ENCODE measurements at places on chromosomes 4 and X.

DNA sequence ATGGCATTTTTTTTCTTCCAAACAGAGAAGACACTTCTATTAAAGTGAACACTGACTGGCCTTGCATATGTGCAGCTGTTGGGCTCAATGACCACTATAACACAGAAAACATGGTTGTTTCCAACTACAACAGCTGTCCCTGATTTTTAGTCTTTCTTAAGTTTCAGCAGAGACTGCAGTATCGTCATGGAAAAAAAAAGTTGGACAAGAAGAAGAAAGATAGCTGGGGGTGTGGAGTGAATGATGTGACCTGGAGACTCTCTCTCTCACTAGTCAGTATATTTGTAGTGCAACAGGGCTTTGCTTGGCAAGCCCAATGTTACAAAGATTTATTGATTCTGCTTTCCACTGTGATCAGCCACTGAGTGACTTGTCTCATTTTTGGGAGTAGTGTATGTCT lies 29.5 kb upstream of the C4orf54 start:
- DNase-seq, result no peak

DNA sequence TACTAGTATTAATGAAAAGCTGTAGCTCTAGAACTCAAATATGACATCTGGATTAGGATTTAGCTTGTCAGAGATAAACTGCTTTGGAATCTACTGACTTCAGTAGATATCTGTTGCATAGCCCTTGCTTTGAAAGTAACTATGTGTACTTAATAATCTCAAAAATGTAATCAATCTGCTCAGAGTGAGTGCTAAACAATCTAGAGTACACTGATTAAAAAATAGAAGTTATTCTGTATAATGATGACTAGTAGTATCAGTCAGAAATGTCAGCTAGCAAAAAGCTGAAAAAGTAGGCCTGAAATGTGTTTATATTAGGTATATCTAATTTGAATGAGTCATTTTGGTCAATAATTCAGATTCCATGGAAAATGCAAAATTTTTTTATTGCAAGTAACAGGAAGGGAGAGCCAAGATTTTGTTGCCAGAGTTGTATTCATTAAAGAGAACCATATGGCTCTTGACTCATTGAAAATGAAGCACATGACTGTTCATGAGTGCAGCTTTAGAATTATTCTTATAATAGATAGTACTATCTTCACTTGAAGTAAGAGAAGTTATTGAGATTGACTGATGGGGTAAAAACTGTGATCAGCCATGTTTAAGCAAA lies 20.0 kb downstream of the CLCN3 start:
- DNase-seq, result no peak

DNA sequence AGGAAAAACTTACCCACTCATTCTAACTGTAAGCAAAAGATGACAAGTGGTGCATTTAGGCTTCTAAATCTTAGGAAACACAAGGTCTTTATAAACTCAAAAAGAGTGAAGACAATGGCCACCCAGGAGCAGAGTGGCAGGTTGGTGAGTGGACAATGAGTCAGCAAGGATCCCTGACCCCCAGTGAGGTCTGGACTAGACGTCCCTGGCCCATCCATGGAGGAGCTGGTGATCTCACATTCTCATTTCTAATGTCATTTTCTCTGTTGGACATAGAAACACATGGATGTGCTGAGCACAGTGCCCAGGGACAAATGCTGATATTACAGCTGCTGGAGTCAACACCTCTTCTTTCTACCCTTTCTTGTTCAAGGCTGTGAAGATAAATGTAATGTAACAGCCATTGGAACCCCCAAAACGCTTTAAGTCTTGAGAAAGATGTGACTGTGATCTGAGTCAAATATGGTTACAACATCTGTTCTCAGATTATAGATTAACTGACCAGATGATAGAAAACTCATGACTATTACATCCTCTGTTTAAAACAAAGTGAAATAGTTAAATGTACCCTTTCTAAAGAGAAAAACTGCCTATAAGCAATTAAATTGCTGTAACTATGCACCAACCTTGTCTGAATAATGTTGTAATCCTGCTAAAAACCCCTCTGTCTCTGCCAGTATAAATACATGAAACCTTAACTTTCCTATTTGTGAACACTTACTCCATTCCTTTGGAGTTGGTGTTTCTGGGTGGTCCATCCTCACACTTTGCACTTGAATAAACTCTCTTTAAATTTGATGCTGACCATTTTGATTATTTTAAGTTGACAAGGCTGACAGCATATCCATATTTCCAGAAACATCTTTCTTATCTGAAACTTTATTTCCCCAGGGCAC lies 92.7 kb downstream of the USP46 start:
- no peak for DNase-seq

DNA sequence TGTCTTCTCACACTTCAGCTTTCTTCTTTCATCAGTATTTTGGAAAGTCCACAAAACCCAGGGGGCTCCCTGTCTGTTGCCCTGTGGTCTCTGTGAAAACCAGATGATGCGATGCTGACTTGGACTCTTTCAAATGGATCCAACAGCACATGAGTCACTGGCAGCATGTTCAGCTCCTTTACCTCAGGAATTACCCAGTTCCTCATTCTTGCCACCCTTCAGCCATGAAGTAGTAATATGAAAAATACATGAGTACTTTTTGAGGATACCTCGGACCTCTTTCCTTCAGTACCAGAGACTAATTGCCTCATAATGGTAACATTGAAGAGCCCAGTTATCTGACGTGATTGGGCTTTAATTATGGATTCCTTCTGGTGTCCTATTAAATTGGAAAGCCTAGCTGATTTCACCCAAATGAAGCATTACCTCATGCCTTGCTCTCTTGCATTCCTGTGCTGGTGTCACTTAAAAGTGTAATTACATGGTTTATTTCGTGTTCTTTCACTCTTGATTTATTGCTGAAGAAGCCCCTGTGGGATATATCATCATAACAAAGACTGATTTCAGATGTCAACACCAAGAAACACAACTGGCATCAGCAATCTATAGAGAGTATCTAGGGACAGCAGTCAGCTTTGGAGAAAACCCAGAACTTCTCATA lies 63.4 kb downstream of the NFKB1 start:
- DNase-seq, result no peak

GRCh38 chrX:40883021-40883619 lies 147.8 kb upstream of the MED14 start:
- no peak for DNase-seq

- DNase-seq, result no peak
These were observed 23.8 kb upstream of the RAPGEF2 start for GRCh38 chr4:159079074-159079473.

GRCh38 chr4:8836664-8837171 lies 34.9 kb downstream of the HMX1 start:
- no peak for DNase-seq

- peak; percentile 35 for DNase-seq
These were observed 46.7 kb downstream of the FGF16 start for GRCh38 chrX:77493677-77494553.

DNA sequence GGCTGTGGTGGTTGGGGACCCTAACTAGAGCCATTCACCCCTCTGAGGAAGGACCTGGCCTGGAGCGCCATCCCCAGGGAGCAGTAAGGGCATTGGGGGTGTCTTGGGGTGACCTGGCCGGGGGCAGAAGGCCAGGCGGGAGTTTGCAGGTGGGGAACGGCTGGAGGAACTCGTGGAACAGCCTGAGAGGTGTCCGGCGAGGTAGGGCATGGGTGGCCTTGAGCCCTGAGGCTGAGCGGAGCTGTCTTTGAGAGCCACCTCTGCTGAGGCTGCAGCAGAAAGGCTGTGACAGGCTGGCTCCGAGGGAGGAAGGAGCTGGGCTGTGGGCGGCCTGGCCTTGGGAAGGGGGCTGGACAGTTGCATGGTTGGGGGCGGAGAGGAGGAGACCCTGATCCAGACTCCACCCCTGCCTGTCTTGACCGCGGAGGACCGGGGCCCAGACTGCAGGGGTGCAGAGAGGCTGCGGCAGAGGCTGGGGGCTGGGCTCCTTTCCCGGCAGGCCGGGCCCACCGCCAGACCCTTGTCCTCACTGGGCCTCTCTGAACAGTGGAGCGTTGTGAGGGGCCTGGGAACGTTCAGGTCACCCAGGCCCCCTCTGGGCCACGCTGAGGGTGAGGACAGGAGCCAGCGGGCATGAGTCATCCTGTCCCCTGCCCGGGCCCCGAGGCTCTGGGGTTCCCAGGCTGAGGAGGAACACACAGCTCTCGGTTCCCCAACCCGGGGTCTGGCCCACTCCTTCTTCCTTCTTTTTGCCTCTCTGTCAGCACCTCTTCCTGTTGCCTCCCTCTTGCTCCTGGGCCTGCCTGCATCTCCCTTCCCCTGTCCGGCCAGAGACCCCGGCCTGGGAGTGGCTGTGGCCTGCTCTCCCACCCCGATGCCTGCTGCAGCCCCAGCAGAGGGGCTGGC lies 8.1 kb downstream of the SH3BP2 start:
- DNase-seq, result peak; percentile 87

GRCh38 chr4:165364452-165365080 lies 14.2 kb upstream of the CPE start:
- no peak for DNase-seq

DNA sequence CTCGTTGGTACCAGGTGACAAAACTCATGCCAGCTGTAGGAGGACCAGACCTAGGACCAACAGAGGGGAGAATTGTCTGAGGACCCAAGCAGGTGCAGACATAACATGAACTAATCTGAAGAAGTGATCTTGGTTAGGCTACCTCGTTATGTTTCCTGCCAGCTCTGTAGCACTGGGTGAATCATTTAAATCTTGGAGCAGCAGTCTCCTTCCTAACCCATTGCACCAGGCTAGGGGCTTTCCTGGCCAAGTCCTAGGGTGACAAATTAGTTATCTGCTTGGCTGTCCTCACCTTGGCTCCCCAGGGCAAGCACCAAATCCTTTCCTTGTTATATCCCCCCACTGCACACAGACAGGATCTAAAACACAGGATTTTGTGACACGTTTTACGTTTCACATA lies 87.8 kb downstream of the WWC2 start:
- no peak for DNase-seq

- no peak for DNase-seq
These were observed 58.2 kb downstream of the NAA11 start for GRCh38 chr4:79267671-79268070.

- DNase-seq, result no peak
These were observed 56.7 kb downstream of the PPP3CA start for GRCh38 chr4:101290654-101291053.

DNA sequence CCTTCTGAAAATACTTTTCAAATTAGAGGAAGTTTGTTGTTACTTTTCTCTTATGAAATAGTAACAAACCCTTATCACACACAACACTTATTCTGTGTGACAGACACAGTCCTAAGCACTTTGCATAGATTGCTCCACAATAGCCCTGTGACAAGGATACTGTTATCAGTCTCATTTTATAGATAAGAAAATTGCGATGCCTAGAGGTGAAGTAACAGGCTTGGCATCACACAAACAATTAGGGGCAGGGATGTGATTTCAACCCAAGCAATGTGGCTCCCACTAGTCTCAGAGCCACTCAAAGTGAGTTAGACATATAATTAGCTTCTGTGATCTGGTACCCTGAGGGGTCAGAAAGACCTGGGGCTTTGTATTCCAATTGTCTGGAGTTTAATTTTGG lies 339.9 kb downstream of the FBXO8 start:
- no peak for DNase-seq

DNA sequence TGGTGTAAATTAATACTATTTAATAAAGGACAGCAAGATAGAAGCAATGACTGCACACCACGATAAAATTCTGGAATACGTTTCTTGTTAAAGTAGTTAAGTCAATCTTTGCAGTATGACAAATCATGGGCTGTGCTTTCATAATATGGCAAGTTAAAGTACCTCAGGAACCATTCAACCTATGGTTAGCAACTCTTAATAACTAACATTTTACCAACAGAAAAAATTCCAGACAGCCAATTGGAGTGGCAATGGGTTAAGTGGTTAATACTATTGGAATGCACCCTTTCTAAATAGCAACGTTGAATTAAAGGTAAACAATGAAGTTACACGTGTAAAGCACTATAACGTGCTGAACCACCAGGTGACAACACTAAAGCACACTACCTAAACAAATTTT lies 72.4 kb upstream of the ZCCHC13 start:
- DNase-seq, result no peak

DNA sequence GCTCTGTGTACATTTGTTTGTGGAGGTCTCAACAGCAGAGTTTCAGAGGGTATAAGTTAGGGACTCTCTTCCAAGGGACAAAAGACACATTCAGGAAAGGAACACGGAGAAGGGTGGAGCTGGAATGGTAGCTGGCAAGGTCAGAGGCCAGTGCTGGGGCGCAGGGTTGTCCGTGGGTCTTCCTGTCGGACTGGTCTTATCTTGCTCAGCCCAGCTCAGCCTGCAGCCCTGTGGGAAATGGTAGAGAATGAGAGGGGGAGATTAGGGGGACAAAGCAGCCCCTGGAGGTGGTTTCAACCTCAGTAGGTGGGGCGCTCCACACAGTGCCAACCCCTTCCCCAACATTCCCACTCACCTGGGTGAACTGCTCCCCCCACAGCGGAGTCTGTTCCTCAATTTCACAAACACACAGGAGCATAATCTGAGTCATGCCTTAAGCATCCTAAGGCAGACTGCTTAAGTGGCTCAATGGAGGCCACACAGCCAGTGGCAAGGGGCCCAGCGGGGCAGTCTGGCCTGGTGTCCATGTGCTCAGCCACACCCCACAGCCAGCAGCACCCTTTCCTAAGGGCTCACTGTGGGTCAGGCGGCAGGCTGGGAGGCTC lies 6.9 kb upstream of the HDAC6 start:
- DNase-seq, result no peak

DNA sequence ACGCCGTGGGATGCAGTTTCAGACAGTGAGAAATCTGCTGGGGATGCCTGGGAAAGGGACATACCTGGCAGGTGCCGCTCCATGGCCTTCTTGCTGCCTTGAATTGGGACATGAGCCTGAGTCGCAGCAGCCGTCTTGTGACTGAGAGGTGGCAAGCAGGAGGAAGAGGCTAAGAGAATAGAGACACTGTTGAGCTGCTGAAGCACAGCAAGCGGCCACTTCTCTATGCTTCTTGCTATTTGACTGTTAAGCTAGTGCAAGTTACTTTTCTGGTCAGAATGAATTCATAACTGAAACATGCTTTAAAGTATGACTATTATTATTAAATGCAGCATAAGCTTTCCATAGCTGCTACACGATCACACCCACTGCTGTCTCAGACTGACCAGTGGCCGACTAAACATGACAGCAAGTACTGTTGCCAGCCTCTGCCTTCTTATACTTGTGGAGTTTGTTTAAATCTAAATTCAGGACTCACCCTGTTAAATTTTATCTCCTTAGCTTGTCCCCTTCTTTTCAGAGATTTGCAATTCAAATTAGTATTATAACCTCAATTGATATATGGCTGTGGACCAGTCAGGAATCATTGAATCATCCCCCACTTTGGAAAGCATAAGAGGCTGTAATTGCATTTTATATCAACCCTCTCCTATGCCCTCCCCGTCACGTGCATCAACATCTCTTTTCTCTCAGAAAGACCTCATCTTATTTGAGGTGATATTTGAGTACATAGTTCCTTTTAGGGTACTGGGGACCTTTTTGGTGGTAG lies 24.8 kb upstream of the ACSL1 start:
- DNase-seq, result no peak

- no peak for DNase-seq
These were observed 863.1 kb upstream of the FTHL17 start for GRCh38 chrX:31934842-31935370.

GRCh38 chr4:153731239-153731638 lies 28.6 kb downstream of the RNF175 start:
- peak; percentile 50 for DNase-seq

- DNase-seq, result no peak
These were observed 697.4 kb downstream of the TRAM1L1 start for GRCh38 chr4:116387937-116388474.

GRCh38 chrX:79147477-79147876 lies 3.0 kb downstream of the GPR174 start:
- DNase-seq, result no peak

Measured in smooth muscle cell of the brain vasculature (primary cell).